Activated T-cell treated with anti-CD3 and anti-CD28 coated beads, Interleukin-2, amount 50 U/mL, for 48 hours (primary cell): ENCODE measurements at places on chromosomes 11 and 22.

DNA sequence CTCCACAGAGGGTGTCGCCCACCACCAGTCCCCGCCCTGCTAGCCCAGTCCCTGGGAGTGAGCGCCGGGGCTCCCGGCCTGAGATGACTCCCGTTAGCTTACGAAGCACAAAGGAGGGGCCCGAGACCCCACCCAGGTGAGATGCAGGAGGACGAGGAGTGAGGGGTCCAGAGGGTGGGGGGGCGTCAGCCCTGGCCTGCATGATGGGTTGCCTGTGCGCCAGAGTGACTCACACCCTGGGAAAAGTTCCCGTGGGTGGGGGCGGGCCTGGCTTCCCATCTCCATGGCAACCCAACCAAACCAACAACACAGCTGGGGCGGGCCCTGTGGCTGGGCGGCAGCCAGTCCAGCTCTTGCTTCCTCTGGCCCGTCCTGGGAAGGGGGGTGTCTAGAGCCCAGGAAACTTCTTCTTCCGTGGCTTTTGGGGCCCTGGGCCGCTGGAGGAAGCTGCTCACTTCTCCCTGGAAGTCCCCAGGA is 4.5 kb downstream of the GAS2L1 start:
- peak; percentile 79 for DNase-seq

DNA sequence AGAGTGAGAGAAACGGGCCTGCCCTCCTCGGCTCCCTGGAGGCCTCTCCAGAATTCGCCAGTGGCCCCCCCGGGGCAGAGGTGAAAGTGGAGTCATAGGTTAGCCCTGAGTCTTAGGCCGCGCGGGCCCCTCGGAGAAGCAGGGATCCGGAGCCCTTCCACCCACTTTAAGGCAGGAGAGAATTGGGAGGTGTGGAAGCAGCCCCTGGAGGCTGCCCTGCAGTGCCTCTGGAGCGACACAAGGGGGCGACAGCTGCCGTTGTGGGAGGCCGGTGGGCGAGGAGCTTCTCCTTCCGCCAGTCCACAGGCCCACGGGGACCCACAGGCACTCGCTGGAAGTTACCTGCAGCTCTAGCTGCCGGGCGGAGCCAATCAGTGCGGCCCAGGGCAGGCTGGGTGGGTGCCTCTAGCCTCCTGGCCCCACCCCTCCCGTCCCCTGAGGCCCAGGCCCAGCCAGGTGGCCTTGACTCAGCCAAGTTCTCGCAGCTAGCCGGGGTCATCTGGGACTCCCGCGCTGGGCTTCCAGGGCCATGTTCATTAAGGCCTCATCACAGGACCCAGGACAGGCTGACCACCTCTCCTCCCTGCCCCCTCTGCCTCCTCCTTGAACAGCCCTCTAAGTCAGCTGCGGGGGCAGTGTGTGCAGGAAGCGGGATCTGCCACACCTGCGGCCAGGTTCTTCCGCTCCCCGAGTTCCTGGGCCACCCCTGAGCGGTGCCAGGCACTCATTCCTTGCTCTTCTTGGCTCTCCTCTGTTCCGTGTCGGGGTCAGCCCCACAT is 5.0 kb downstream of the DGKZ start:
- DNase-seq, result peak; percentile 88

- no peak for DNase-seq
These were observed 728.3 kb downstream of the METTL15 start for GRCh38 chr11:28836285-28837081.

- DNase-seq, result no peak
These were observed 89.7 kb downstream of the EFCAB6 start for GRCh38 chr22:43722444-43722843.

- DNase-seq, result peak; percentile 30
These were observed 40.8 kb upstream of the ST14 start for GRCh38 chr11:130118636-130119387.

DNA sequence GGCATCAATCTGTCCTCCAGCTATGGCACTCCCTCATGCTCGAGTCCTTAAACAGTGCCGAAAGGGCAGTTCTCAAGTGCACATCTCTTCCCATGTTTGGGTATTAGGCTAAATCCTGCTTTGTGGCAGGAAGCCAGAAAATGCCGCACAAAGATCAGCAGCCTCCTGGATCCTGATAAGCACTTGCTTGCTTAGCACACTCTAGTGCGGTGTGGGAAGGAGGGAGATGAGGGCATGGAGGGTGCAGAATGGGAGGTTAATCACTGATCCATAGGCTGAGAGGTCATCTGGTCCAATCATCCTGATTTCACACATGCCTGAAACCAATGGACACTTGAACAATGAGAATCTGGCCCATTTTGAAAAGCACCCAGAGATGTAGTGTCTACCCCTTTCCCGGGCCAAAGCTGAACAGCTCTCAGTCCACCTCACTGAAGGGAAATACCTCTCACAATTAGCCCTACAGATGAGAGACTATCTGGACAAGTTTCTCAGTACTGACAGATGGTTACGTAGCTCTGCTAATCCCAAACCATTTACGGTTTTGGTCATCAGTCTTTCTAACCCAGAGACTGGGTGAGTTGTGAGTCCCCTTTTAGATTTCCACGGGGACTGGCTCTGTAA is 29.8 kb upstream of the CHRM4 start:
- no peak for DNase-seq

DNA sequence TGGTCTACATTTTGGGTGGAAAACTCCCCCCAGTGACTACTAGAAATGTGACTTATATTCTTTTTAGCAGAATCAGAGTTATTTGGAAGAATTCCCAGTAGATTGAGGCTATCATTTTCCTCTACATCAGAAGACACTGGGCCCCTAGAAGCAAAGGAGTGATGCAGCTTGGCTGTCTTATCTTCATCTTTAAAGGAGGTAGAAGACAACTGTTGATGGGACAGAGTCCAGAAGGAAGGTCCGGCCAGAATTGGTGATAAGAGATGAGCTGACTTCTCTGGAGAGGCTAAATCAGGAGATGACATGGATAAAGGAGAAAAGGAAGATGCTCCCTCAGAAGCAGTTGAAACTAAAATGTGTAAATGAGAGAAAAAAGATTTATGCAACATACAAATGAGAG is 149.6 kb downstream of the ENTHD1 start:
- DNase-seq, result no peak

GRCh38 chr11:2569321-2569721 is 124.5 kb downstream of the KCNQ1 start:
- DNase-seq, result no peak

- DNase-seq, result no peak
These were observed 9.0 kb downstream of the CDC42EP1 start for GRCh38 chr22:37569009-37569920.

DNA sequence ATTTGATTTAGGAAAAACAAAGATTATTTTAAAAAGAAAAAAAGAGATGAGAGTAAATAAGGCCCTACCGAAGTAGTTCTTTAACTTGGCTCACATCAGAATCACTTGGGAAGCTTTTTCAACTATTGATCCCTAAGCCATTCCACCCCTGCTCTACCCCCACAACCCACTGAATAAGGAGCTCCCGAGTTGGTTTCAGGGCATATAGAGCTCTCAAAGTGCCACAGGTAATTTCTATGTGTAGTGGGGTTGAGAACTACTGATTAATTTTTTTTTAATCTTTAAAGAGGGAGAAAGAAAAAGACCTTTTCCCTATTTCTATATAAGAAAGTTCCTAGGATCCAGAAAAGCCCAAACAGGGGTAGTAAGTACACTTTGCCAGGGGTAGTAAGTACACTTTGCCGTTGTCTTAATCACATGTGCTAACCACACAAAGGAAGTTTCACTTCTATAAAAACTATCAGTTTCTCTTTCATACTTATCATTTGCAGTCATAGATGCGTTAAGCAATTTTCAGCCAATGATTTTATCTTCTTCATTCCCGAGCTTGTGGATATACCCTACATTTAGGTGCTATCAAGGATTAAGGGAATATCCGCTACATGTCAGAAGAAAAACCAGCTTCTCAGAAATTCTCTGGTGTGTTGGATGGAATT is 108.4 kb upstream of the ZC3H12C start:
- DNase-seq, result no peak
